HS-5 (cell line): ENCODE measurements at places on chromosomes 2 and 18.

GRCh38 chr2:59882822-59883221 is 670.6 kb downstream of the BCL11A start:
- no peak for DNase-seq

GRCh38 chr18:57624988-57625387 is 3.4 kb upstream of the NARS1 start:
- DNase-seq = no peak

GRCh38 chr18:61581578-61582201 is 248.5 kb downstream of the CDH20 start:
- no peak for DNase-seq

- no peak for DNase-seq
Measured at GRCh38 chr18:67608615-67609273, 92.2 kb upstream of the DSEL start.

DNA sequence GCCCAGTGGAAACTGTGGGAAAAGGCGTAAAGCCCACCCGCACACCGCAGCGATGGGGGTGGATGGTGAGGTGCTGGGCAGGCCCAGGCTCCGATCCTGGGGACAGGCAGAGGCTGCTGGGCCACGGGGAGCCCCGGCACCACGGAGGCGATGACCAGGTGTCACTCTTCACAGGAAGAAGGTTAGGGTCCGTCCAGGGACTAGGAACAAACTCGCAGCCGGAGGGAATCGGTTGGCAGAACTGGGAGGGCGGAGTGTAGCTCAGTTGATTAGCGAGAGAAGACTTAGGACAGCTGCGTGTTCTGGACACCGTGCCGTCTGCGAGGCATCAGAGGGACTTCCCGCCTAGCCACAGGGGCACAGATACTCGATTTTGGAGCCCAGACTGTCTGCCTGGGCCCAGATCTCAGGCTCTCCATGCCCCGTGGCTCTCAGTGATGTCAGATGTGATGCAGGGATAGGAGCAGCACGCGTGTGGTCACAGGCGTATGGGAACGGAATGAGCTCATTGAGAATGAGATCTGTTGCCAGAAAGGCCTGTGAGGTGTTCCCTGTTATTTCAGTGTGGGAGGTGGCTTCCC is 16.1 kb upstream of the ALLC start:
- DNase-seq = no peak

- no peak for DNase-seq
Measured at GRCh38 chr2:133975676-133976428, 278.0 kb upstream of the MGAT5 start.

DNA sequence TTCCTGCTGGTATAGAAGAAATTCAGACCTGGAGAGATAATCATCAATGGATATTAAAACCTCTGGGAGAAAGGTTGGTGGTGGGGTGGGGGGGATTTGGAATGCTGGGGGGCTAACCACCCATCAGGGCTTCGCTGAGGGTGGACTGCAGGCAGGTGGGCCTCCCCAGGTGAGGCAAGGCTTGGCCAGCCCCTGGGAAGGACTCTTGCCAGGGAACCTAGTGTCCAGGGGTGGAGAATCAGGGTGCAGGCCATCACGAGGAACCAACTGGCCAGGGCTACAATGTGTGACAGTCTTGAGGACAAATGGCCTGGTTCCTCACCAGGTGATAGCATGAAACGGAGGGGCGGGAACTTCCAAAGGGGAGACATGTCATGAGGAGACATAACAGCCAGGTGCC is 11.8 kb downstream of the RAB11FIP5 start:
- DNase-seq = no peak

DNA sequence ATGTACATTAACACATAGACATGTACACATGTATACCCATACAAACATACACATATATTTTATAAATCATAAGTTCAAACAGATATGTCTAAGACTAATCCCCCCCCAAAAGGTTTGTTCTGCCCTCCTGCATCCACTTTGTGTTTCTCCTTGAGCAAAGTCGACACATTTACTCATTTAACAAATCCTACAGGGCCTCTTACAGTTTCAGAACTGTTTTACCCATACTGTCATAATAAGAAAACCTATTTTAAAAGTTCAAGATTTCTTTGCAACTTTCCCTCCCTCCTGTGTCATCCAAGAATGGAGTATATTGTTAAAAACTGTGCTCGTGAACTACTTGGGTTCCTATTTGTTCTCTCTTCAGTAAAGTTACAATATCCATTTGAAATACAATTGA is 166.7 kb downstream of the L3MBTL4 start:
- DNase-seq = no peak

GRCh38 chr18:46601141-46601805 is 55.7 kb downstream of the LOXHD1 start:
- no peak for DNase-seq

DNA sequence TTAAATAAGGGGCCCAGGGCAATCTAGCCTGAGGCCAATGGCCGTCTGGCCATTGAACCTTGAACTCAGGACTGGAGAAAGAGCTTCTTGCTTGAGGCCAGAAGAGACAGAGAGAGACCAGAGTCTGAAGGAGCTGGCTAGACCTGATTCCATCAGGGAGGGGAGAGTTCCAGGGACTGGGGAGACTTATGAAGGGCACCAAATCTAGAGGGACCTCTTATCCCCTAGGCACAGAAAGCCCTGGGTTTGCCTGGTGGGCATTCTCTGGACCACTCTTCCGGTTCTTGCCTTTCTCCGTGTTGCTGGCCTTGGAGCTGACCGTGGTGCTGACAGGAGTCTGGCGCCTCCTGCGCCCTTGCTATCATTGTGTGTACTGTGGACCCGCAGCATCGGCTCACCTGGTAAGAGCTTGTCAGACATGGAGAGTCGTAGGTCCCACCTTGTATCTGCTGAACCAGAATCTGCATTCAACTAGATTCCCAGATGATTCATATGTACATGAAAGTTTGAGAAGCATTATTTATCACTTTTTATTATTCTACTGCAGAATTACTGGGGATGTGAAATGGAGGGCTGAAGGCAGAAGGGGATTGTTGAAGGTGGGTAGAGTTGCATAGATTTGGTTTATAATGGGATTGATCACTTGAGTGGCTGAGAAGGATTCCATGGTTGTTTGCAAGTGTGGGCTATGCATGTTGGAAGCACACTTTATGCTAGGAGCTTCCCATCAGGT is 4.3 kb upstream of the TRPM8 start:
- DNase-seq = no peak

DNA sequence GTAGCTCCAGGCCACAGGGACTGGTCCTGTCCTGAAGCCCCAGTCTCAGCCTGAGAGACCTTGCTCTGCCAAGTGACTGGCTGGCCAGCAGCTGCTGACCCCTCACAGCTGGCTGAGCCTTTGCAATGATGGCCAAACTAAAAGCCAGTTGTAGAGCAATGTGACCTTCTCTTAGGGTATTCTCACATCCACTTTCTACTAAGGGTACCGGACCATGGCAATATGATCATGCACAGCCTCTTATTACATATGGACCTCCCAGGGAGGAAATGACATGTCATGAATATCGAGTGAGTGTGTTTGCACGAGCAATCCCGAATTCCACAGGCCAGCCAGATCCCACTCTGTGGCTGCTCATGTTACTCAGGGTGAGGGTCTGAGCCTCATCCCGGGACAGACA is 213.9 kb downstream of the VAPA start:
- no peak for DNase-seq

- peak; percentile 49 for DNase-seq
Measured at GRCh38 chr2:11097038-11097720, 58.1 kb upstream of the SLC66A3 start.

DNA sequence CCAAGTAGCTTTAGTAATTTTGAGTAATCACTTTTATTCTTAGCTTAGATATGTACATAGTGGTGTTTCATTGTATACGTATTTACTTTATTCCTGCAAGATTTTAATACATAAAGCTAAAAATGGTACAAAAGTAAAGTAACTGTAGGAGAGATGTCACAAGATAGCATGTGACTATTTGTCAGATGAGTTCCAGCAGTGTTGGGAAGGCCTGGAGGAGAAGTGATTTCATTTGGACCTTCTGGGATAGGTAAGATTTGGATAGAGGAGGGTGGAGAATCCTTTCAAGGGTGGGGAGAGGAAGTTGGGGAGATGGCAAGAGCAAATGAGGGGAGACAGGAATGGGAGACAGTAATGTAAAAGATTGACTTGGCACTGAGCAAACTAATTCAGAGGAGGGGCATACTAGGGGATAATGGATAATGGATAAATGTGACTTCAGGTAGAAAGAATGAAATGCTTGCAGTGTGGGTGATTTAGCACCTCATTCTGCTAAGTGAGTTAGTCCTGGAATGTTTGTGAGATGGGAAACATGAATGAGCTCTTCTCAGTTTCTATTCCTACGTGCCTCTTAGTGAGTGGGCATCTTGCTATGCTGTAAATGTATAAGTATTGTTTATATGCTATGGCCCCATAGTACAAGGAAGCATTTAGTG is 10.5 kb downstream of the WDR43 start:
- no peak for DNase-seq

DNA sequence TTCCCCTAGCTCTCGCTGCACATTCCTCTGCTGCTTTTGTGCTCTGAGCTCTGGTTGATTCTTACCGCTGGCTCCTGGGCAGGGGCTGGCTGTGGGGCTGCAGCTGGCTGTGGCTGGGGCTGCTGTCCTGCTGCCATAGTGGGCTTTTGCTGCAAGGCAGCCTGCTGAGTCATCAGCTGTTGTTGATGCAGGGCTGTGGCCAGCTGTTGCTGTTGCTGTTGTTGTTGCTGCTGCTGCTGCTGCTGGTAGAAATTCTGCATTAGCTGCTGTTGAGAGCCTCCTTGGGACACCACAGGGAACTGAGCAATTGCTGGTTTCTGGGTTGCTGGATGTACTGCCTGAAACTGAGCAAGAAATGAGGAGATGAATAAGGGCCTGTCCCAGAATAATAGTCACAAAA is 77.2 kb upstream of the NFU1 start:
- no peak for DNase-seq

DNA sequence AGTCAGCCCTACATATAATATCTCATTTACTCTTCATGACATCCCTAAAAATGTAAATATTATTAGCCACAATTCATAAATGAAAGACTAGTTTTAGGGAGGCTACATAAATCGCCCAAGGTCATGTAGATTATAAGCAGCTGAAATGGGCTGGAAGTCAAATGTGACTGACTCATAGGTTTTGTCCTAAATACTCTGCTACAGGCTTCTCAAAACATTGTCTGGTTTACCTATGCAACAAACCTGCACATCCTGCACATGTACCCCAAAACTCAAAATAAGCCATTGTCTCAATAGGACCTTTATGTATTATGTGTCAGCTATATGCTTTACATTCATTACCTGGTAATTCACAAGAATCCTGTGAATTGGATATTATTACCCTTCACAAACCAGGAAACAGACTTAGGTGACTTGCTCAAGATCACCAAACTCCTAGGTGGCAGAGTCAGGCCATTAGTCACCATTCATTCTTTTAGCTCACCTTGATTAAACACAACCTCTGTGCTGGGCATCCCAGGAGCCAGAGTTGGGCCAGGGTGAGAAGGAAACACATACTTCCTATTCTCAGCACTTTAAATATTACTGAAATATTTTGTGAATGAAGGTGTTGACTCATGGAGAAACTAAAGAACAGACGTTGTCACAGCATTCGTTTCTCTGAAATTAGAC is 69.4 kb upstream of the CPO start:
- DNase-seq = no peak

GRCh38 chr2:59005836-59006615 is 764.9 kb upstream of the FANCL start:
- DNase-seq = no peak

DNA sequence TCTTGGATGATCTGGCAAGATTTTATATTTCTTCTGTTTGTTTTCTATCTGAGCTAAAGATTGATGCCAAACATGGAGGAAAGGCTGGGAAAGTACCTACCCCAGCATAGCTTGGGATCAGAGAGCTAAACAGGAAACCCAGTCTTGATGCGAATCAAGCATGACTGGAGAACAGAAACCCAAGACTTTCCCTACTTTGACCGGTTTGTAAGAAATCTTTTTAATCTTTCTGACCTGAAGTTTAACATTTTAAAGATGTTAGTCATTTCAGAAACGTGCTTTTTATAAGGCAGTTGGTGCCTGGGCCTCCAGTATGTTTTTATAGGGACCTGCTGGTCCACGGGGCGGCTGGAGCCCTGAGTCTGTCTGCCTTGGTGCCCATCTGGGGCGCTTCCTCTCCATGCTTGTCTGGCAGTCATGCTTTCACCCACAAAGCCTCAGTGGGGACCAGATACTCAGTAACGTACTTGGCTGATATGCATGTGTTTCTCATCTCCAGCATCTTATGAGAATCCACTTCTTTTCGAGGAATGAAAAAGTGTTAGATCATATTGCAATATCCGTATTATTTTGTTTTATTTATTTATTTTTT is 266.5 kb downstream of the PTGR3 start:
- DNase-seq = no peak

- no peak for DNase-seq
Measured at GRCh38 chr2:190820416-190820815, 60.2 kb upstream of the GLS start.

DNA sequence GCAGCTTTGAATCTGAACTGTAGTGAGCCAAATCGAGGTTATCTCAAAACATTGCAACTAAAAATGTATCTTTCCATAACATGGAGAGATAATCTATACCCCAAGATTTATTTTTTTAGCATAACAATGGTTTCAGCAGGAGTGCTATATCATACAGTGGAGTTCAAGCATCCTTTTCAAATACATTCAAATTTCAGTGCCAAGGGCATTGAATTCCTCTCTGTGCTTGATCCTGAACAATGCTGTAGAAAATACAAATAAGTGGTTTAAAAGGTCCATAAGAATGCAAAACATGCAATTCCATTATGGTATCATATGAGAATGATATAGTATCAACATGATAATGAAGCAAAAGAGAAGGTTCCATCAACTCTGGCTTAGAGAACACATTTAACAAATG is 201.7 kb downstream of the TXNL1 start:
- no peak for DNase-seq
